ENCODE measurements at places on chromosomes 7 and 10.

DNA sequence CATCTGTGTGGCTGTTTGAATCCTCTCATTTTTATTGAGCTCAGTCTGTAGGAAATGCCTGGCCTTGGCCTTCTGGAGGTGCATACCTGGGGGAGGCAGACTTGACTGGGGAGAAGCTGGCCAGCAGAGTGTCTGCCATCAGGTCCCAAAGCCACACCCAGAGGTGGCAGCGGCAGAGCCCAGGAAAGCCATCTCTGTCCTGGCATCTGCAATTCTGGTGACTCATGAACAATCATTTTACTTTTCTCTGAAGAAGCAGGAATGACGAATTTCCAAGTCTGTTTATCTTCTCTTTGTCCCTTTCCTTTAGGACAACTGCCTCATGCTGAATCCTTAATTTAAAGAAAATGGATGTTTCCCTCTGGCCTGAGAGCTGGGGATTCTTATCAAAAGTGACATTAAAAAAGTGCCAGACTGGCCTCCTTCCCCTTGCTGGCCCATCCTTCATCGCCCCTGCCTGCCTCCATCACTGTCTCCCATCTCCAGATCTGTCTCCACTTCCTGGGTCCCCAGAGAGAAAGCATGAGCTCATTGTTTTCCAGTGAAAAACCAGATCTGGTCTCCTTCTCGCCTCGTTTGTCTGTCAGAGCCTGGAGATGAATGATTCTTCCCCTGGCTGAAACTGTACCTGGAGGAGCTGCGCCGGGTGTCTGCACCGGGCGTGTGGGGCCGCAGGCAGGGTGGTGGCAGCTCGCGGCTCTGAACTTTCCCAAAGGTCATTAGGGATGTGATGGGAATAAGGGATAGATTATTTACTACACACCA is 124.5 kb downstream of the TMEM178B start:
- no peak for DNase-seq

DNA sequence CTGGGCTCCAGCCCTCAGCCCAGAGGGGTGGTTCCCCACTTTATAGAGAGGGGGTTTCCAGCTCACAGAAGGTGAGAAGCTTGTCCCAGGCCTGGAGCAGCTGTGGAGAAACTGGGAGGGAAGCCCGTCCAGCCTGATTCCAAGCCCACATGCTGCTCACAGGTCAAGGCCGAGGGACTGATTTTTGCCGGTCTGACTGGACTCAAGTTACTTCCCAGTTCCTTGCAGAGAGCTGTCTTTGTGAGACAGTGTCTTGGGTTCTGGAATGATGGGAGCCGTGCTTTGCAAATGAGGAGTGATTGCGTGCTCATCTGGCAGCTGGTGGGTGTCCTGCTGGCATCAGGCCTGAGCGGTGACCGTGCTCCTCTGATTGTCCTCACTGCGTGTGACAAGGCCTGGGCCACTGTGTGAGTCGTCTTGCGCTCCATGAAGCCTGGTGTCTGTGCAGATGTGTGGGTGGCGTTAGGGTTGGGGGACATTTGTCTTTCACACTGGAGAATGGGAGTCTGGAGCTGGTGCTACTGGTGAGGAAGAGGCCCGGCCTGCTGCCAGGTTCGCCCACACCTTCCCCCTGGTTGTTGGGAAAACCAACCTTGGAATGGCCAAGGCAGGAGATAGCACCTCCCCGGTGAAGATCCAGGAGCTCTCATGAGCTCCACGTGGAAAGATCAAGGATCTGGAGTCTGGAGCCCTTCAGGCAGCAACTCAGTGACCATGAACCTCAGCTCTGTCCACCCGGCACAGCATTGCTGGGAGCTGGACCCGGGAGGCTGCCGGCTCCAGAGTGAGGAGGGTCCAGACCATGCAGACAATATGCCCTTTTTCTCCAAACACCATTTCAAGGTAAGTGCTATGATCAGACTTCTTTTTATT is 129.6 kb downstream of the SMURF1 start:
- no peak for DNase-seq

DNA sequence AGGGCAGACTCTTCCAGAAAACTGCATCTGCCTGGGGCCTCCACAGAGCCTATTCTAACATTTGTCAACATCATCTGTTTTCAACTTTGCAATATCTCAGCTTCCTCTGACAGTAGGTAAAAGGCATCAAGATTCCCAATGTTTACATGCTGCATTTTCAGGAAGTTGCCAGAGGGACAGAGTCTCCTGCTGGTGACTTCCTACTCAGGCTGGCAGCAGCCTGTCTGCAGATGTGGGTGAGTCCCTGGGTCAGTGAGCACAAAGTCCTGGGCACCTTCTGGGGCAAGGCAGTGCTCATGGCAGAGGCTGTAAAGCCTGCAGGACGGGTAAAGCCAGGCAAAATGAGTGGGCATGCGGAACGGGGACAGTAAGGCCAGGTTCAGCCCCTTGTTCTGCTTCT is 69.4 kb downstream of the EBF3 start:
- no peak for DNase-seq

GRCh38 chr10:1199345-1199673 is 143.1 kb downstream of the WDR37 start:
- no peak for DNase-seq
